Suppressor macrophage treated with lipopolysaccharide for 1 hour (primary cell): ENCODE measurements at places on chromosomes 13 and 19.

DNA sequence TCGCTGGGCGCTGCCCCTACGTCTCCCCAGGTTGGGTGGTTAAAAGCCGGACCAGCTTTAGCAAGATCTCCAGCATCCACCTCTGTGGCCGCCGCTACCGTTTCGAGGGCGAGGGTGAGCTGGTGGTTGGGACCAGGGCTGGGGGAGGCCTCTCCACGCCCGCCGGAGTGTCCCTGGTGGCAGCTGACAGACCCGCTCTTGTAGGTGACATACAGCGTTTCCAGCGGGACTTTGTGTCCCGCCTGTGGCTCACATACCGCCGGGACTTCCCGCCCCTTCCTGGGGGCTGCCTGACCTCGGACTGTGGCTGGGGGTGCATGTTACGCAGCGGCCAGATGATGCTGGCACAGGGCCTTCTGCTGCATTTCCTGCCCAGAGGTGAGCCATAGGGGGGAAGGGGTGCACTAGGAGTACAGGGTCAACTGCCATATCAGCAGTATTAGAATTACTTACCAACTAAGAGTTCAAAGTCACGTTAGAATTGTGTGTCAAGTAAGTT is 1.1 kb downstream of the ATG4D start:
- no peak for DNase-seq

GRCh38 chr19:43726736-43727592 is 11.1 kb downstream of the IRGC start:
- DNase-seq = peak; percentile 33

GRCh38 chr13:99367663-99368448 is 60.7 kb upstream of the GPR183 start:
- no peak for DNase-seq

DNA sequence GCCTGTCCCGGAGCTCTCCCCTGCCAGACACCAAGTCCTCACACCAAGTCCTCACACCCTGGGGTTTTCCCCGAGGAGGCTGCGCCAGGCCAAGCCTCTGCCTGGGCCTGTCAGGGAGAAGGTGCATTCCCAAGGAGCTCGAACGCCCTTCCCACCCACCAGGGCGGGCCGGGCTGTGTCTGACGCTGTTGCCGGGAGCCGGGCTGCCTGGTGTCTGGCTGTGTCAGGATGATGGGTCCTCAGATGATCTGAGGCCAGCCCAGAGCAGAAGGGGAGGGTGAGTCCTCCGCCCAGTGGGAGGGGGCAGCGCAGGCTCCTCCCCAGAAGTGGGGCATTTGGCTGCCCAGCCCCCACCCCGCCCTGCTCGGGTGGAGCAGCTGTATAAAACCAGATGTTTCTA is 2.3 kb upstream of the HAS1 start:
- peak; percentile 73 for DNase-seq

GRCh38 chr13:20254076-20254475 is 22.0 kb upstream of the GJB6 start:
- no peak for DNase-seq

DNA sequence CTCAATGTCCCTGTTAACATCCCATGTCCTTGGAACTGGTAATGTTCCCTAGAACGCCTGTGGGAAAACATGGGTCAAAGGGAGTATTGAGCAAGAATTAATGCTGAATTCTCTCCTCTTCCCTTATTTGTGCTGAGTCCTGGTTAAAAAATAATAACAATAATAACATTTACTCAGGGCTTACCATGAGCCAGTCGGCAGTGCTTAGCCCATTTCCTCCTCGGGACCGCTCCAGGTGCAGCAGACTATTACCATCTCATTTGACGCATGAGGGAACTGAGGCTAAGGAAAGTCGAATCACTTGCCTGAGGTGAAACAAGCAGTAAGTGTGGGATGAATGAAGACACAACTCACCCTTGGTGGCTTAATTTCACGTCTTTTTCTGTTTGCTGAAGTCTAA is 33.6 kb upstream of the SLC15A1 start:
- DNase-seq = no peak

GRCh38 chr13:109297628-109298027 is 488.8 kb downstream of the IRS2 start:
- no peak for DNase-seq

DNA sequence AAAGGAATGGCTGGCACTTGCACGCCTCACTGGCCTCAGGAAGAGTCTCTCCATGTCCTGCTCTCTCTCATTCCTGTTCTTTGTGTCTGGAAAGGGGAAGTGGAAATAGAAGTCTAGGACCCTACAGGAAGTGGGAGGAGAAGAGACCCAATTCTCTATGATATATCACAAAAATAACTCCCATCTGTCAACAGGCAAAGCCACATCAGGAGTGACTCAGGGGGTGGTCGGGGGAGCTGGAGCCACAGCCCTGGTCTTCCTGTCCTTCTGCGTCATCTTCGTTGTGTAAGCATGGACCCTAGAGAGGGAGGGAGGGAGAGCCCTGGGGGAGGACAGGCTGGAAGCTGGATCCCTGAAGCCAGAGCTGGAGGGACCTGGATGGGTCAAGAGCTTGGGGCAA is 3.0 kb downstream of the SIGLEC9 start:
- peak; percentile 96 for DNase-seq

DNA sequence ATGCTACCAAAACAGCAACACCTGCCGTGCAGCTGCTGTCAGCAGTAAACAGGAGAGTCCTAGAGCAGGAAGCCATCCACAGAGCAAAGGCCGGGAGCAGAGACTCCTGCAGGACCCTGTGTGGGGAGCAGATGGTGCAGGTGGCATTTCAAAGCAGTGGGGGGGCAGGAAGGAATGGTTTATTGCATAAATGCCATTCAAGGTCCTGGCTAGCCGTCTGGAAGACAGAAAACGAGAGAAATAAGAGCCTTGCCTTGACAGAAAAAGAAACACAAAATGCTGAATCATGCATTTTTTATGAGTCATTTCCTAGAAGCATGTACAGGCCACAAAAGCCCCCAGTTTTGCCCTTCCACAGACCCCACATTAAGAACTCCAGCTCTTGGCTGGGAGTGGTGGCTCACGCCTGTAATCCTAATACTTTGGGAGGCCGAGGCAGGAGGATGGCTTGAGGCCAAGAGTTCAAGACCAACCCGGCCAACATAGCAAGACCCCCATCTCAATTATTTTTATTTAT is 5.4 kb downstream of the RSPH6A start:
- peak; percentile 58 for DNase-seq

DNA sequence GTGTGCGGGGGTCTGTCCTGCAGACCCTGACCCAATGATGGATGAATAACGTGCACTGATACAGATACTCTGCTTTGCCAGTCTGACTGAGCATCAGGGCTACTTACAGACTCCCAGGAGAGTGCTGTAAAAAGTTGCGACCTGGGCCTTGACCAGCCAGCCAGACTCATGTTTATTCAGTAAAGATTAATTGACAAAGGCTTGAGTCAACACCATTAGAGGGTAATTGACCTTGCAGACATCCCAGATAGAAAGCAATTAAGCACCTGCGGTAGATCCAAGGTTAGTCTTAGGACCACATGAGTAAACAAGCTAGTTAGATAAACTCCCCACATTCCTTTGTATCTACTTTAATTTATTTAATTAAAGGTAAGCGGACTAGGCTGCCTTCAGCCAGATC is 10.4 kb downstream of the NUDT19 start:
- DNase-seq = no peak

- DNase-seq = no peak
Observed at GRCh38 chr19:12346896-12347295, 13.5 kb upstream of the ZNF563 start.

- no peak for DNase-seq
Observed at GRCh38 chr19:41415154-41415571, 12.0 kb downstream of the B3GNT8 start.

DNA sequence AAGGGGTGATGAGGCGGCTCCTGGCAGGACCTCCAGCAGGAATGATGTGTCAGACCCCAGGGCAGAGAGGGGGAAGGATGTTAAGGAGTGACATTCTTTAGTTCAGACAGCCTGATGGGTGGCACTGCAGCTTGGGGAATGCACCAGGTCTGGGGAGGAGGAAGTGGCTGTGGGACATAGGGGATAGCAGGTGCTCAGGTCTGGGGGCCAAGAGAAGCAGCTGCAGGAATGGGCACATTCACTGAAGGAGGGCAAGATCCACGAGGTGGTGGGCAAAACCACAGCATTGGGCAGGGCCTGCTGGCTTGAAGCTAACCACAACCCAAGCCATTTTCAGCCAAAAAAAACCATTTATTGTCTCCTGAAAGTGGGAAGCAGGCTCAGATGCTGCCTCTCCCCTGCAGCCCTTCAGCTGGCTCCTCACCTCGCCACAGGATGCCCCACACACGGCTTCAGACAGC is 26.5 kb downstream of the COMP start:
- DNase-seq = no peak

DNA sequence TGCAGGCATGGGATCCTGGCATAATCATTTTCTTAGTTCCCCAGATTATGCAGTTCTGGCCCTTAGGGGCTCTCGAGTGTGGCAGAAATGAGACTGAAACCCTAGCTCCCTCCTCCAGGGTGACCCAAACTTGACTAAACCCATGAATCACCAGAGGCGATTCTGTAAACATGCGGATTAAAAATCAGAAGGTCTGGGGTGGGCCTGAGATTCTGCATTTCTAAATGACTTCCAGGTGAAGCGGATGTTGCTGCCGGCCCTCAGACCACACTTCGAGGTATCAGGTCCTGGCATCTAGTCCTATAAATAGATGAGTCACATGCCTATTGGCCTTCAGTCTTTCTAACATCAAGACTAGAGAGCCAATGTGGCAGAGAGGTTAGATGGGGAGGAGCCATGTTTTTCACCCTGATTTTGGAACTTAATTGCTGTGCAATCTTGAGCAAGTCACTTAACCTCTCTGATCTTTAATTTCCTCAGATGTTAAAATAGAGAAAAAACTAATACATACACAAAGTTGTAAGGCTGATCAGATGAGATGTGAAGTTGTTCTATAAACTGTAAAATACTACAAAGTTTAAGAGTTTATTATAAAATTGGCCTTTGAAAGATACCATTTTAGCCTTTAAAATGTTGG is 431.2 kb downstream of the FOXO1 start:
- DNase-seq = no peak

DNA sequence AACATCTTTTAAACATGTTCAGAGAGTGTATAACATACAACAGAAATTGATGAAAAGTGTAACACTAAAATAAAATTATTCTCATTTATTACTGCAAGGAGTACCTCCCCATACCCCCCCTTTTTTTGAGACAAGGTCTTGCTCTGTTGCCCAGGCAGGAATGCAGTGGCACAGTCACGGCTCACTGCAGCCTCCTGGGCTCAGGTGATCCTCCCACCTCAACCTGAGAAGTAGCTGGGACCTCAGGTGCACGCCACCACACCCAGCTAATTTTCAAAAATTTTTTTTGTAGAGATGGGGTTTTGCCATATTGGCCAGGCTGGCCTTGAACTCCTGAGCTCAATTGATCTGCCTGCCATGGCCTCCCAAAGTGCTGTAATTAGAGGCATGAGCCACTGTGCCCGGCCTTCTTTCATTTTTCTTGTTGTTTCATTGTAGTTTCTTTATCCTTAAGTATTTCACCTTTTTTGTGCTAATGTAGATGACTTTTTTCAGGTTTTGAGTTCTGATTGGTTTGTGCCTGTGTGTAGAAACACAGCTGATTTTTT is 28.3 kb downstream of the GATAD2A start:
- DNase-seq = no peak

- DNase-seq = no peak
Observed at GRCh38 chr13:99289674-99290337, 17.4 kb downstream of the GPR183 start.

DNA sequence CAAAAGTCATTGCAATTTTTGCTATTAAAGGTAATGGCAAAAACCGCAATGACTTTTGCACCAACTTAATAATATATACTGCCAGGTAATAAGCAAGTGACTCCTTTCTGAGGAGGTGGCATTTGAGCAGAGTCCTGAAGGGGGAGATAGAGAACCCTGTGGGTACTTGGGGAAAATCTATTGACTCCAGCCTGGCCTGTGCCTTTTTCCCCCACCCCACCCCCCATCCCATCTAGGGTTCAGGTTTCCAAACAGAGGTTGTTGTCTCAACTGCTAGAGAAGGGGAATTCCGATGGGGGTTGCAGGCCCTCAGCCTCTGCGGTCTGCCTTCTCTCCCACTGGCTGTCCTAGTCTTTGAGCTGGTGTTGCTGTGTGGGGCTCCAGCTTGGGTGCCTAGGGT is 11.5 kb downstream of the S1PR2 start:
- DNase-seq = peak; percentile 58

GRCh38 chr19:47608969-47609905 is at the start of gene BICRA:
BICRA (plus strand) TSS chr19:47609134; CDS start chr19:47673575, 64,441 bp downstream.
- DNase-seq = peak; percentile 94

DNA sequence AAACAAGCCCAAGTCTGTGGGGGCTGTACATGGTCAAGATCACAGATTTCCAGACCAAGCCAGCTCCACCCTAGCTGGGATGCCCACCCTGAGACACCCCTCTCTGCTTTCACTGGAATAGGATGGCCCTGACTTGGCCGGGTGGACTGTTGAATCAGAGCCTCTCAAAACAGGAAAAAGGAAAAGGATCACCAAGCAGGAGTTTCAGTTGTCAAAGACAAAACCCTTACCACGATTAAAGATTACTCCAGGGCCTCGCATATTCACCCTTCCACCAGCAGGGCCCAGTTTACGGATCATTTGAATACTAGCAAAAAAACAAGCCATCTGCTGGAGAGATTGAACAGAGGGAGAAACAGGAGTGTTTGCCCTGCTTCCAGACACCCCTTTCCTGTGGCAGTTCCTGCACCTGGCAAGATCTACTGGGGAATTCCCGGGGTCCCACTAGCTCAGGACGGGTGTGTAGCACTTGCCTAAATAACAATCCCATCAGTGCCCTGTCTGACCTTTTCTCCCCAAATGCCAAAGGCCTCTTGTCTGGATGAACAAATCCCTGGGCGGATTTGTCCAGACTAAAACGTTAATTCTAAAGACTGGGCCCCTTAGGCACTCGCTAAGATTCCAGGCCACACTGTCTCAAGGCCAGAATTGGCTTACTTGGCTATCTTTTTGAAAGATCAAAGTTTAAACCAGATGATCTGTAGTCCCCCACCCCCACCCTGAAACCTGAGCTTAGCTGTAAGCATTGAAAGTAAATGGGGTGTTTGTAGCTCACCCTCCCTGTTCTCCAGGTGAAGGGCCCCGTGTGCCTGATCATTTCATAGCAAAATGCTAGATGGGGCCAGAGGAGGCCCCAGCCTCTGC is 38.4 kb downstream of the ACTN4 start:
- DNase-seq = peak; percentile 48

DNA sequence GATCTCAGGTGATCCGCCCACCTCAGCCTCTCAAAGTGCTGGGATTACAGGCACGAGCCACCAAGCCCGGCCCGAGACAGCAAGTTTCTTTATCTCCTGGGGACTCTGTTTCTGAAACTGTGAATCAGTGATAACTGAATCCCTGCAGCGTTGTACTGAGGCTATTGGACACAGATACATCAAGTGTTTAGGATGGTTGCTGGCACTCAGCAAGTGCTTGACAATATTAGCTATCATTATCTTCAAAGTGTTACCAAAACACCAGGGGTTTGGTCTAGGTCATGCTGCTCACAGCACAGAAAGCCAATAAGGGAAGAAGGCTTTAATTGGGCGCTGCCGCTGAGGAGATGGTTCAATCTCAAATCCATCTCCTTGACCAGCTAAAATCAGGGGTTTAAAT is 20.5 kb upstream of the PNMA8C start:
- no peak for DNase-seq
